C1 segment of cervical spinal cord (tissue), 14 donors: ENCODE measurements at places on chromosomes 5 and 9.
A peak's percentile ranks its signal among the peaks of the same experiment; 100 is the strongest.

- DNase-seq: peak; percentile 48
Measured at GRCh38 chr9:4366591-4367330, 66.9 kb upstream of the GLIS3 start.

- DNase-seq: no peak
Measured at GRCh38 chr5:175520873-175521272, 42.5 kb downstream of the SFXN1 start.

DNA sequence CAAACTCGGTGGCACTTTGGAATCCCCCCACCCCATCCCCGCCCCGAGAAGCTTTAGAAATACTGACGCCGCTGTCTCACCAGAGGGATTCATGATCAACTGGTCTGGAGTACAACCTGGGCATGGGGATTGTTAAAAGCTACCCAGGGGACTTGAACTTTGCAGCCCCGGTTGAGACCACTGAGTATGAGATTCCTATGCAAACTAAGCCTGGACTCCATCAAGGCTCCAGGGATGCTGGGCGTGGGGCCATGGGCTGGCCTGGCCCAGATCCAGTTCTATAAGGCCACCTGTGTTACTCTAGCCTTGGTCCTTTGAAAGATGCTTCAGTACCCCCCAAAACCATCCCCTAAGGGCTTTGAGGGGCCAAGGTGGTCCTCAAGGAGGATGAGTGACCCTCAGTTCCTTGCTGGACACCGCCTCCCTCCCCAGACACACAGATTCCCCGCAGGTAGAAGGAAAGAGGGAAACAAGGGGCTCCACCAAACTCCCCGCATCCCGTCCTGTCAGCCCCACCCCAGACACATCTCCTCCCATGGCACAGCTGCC lies 68.5 kb downstream of the MRPL36 start:
- no peak for DNase-seq

DNA sequence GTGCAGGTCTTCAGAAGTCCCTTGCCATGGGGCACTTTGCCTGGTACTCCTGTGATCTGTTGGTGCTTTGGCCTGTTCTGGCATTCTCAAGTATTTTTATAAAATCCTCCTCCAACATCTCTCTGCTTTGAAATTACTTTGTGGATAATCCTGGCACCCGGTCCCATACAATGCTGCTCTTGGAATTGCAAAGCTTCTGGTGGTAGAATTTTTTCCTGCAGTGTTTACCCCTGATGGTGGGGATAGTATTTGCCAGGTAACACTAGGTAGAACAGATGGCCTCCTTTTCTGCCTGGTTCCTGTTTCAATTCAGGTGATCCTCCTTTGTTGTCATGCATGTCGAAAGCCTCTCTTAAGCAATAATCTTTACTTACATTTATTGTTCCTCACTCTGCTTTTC lies 109.8 kb upstream of the ATP10B start:
- peak; percentile 13 for DNase-seq

DNA sequence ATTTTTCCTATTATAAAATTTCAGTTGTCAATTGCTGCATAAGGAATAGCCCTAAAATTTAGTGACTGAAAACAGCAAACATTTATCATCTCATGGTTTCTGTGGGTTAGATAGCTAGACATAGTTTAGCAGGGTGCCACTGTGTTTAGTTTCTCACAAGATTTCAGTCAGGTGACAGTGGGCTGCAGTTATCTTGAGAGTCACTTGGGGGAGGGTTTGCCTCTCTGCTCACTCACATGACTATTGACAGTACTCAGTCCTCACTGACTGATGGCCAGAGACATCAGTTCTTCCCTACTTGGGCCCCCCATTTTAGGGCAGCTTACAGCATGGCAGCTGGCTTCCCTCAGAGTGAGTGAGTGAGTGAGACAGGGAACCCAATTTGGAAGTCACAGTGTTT lies 42.0 kb downstream of the PBX3 start:
- DNase-seq: no peak

- DNase-seq: no peak
Measured at GRCh38 chr5:179408611-179409010, 63.4 kb upstream of the ADAMTS2 start.

- no peak for DNase-seq
Measured at GRCh38 chr9:19828576-19829109, 39.8 kb upstream of the SLC24A2 start.

GRCh38 chr9:123354806-123355508 lies 1.0 kb upstream of the CRB2 start:
- DNase-seq: peak; percentile 22

- no peak for DNase-seq
Measured at GRCh38 chr5:15946026-15946425, 233.6 kb downstream of the MARCHF11 start.
